GF-D8 (cell line): ENCODE measurements at places on chromosomes 16 and 17.

DNA sequence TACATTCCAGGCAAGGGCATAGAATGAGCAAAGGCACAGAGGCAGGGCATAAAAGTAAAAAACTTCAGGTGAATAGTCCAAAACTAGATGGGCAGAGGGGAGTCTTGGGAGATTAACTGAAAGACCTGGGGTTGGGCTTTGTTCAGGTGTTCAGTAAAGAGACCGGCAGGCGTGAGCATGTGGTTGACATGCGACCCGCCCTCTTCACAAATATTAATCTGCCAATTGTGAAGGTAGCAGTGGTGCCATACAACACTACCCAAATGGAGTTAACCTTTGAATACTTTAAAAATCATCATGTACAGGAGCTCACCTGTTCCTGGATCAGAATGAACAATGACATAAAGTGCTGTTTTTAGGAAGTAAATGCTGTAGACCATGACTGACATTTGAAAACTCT is 225.5 kb downstream of the LGALS9B start:
- no peak for DNase-seq

- DNase-seq: no peak
These were observed 2.8 kb upstream of the ZKSCAN2 start for GRCh38 chr16:25260416-25260815.

DNA sequence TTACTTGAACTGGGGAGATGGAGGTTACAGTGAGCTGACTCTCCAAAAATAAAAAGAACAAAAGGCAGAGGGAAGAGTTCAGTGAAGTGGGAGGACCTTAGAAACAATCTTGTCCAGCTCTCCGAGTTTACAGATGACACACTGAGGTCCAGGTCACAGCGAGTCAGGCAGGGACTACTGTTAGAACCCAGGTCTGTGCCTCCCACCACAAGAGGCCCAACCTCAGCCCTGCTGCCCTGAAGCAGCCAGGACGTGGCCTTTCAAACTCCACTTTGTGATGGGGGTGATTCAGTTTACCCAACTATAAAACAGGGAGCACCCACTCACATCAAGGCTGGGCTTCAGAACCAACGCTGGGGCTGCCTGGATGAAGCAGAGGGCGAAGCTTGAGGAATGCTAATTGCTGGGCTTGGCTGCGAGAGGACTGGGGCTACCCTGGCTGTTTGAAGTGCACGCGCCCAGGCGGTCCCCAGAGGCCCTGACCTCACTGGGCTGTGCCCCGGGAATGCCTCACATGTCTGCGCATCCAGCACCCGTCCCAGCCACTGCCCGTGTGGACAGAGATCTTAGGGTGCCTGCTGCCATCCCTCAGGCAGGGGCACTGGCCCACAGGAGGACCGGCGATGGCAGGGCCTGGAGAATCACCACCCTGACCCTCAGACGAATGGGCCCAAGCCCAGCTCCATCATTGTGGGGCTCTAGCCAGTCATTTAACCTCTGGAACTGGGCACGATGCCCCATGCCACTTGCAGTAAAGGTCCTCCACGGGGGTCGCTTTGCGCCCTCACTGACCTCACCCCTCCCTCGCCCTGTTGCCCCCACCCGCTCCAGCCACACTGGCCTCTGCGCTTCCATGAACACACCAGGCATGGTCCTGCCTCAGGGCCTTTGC is 11.4 kb downstream of the SLC5A10 start:
- no peak for DNase-seq

- no peak for DNase-seq
These were observed 5.4 kb downstream of the WBP2 start for GRCh38 chr17:75849724-75850123.

GRCh38 chr16:2142942-2143877 is 5.2 kb upstream of the RAB26 start:
- no peak for DNase-seq

GRCh38 chr16:85173981-85174751 is 61.9 kb upstream of the CIBAR2 start:
- no peak for DNase-seq

- DNase-seq: no peak
These were observed 67.7 kb upstream of the ALOX12 start for GRCh38 chr17:6928193-6928592.

- no peak for DNase-seq
These were observed 55.4 kb downstream of the CFDP1 start for GRCh38 chr16:75377729-75378386.

DNA sequence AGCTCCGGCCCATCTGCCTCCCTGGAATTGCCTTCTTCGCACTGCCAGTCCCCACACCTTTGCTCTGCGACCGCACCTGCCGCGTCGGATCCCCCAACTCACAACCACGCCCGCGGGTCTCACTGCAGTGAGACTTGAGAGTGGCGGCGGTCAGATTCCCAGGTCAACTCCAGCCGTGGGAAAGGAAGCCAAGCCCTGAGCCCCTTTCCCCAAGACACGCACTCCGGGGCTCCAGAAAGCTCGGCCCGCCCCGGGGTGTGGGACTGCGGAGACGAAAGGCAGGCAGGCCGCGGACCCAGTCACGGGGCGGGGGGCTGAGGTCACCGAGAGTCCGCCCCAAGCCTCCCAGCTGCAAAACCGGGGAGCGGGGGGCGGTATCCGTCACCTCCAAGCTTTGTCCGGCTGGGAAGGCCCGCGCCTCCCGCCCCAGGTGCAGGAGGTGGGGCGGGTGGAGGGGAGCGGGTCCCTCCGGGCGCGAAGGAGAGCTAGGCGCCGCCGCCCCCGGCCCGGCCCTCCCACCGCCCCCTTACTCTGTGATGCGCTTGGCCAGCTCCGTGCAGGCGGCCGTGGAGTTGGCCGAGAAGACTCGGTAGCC is 615 bp downstream of the PRPSAP1 start:
- DNase-seq: no peak

- DNase-seq: no peak
These were observed 4.1 kb downstream of the MAP3K14 start for GRCh38 chr17:45312477-45313420.

DNA sequence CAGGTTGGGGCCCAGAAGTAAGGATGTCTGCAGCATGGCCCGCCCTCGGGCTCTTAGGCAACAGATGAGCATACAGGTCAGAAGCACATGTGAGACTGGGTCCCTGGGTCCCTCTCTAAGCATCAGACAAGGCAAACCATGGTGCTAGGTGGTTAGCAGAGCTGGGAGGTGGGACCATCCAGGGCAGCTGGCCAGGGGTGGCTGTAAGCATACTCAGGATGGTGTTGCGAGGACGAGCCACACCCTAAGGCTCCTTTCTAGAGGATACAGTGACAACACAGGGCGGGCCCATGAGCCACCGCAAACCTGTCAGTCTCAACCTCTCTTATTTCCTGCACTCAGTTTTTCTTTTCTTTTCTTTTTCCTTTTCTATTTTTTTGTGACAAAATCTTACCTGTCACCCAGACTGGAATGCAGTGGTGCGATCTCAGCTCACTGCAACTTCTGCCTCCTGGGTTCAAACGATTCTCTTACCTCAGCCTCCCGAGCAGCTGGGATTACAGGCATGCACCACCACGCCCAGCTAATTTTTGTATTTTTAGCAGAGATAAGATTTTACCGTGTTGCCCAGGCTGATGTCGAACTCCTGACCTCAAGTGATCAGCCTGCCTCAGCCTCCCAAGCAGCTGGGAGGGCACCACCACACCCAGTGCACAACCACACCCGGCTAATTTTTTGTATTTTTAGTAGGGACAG is 3.6 kb downstream of the FA2H start:
- DNase-seq: no peak

DNA sequence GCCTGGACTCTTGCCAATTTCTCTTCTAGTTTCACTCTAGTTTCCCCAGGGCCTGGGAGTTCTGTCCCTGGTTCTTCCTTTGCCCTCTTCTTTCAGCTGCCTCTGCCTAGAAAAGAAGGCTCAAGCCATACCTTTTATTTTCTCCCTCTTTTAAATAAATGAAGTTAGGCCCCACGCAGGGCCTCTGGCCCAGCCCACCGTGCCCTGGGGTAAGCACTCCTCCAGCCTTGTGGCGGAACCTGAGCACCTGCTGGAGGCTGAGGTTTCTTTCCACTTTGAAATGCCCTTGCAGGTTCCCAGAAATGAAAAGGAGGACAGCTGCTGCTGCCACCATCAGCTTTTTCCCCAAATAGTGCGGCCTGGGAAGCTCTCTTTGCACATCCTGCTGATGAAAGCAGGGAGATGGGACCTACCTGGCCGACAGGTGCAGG is 139.4 kb downstream of the CCDC182 start:
- peak; percentile 39 for DNase-seq

DNA sequence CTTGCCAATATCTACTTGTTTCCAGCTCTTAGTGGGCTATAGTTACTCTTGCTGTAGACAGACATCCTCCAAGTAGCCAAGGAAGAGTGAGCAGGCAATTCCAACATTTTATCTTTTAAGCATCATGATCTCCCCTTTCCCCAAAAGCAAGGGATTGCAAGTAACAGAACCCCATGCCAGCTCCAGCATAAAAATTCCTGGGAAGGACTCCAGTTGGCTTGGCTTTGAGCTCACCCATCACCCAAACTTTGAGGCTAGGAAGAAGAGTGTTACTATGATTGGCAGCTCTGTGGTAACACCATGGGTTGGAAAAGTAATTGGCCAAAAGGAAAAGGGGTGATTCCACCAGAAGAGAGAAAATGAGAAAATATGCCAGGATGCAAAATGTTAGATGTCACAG is 1086.4 kb upstream of the RBFOX1 start:
- no peak for DNase-seq

DNA sequence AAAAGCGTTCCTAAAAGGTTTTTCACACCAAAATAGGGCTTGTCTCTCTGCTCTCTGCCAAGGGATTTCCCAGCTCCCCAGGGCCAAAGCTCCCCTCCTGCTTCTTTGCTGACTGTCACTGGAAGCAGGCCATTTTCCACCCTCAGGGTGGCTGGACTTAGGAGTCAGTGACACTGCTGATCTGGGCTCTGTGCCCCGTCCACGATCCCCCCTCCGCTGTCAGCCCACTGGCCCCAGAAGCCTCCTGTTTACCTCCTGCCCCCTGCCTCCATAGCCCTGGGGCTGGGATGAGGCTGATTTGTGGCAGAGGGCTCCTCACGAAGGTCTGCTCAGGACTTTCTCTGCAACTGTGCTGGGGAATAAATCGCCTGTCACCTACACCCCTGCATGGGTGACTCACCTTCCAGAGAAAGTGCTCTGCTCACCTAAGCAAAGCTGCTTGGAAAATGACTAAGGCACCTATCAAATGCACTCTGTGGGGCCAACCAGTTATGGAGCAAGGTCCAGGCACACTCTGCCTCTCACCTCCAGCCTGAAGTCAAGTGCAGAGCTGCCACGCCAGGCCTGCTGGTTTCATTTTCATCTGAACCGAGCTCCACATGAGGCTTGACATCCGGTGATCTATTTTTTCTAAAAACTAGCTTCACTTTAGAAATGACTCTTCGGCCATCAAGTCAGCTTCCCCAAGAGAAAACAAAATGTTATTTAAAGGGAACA is 4.9 kb downstream of the MAP3K14 start:
- no peak for DNase-seq

GRCh38 chr16:17461951-17462729 is 8.6 kb downstream of the XYLT1 start:
- DNase-seq: peak; percentile 98

DNA sequence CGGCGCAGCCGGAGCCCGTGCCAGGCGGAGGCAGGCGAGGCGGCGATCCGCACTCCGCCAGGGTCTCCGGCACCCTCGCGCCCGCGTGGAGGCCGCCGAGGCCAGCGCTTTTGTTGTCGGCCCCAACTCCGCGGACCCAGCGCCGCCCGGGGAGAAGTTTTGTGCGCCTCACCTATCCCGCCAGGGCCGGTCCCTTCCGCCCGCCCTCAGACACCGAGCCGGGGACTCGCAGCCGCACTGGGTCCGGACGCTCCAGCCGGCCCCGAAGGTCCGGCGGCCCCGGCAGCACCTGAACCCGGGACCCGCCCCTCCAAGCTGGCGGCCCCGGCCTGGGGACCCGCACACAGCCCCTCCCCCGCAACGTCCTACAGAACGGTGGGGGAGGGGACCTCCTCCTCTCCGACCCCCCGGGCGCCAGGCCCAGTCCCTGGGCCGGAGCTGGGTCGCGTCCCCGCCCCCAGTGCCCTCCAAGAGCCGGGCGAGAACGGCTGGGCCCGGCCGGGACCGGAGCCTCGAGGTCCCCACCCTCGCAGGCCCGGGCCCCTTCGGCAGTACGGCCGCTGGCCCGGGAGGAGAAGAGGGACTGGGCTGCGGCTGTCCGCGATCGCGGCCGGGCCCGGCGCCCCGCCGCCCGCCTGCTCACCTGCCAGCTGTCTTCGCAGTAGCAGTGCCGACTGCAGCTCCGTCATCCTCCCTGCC is 698 bp downstream of the UBE2G1 start:
- DNase-seq: no peak

DNA sequence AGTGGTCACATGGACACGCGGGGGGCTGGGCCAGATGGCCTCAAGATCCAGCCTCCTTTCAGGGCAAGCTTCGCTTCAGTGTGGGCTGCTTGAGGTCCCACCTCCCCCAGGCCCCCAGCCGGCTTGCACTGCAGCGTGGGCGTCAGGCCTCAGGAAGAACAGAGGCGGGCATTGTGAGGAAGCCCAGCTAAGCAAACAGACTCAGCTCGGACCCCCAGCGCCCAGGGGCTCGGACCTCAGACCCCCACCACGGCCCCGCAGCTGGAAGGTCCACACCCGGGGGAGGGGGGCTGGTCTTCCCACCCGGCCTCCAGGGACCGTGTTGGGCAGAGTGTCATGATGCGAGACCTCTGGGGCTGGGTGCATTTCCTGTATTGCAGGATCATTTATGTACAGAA is 24.7 kb upstream of the ZNF469 start:
- DNase-seq: no peak

- no peak for DNase-seq
These were observed 20.6 kb upstream of the COL1A1 start for GRCh38 chr17:50221864-50222545.

DNA sequence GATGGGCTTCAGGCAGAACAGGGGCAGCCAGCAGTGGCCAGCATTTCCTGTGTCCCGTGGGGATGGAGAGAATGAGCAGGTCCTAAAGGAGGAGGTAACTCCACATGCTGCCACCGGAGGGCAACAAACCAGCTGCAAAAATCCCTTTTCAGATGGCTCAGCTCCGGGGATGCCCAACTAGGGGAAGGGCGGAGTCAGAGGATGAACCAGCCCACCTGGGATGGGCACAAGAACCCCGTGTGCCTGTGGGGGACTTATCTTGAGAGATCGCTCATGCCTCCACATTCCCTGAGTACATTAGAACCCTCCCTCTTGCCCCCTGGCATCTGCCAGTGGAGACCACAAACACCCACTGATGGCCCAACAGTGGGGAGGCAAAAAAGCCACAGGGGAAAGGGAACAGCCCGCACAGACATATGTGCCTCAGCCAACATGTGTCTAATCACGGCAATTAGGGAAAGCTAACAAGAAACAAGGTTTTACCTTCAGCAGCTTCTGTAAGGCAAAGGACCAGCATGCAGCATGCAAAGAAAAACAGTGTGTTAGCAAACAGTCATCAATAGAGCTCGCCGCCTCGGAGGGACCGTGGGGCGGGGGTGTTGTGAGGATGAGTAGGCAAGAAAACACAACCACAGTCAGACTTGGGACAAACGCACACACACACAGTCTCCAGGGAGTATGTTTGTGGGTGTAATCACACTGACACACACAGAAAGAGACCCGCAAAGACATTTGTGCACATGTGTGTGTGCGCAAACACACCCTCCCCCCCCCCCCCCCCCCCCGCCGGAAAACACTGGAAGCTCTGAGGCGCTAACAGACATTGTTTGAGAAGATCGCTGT is 64.0 kb downstream of the MYO18A start:
- DNase-seq: peak; percentile 28
